ENCODE measurements at places on chromosomes 11 and 22.

DNA sequence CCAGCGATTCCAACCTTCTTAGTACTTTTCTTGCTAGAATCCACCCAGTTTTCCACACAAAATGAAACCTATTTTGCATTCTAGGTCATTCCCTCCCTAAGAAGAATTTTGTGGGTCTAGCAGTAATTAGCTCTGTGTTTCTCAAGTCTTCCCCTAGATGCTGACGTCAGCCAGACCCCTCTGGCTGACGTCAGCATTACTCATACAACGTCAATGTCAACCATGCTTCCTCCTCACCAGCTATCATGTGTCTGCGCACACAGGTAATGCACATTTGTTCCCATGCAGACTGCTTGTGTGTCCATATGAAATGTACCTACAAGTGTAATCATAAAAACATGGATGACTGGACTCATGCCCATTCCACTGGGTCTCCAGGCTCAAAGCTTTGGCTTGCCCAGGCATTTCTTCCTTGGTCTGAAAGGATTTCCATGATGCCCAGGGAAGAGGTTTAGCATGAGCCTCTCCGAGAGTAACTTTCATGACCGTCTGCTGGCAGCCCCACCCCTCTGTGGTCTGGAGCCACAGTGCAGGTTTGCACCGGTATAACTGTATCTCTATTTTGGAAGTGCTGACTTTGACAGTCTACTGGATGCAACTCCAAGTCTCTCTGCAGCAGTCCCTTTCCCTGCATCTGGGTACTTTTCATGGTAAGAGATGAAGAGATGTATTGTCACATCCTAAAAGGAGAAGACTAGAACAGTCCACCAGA is 58.6 kb downstream of the DSCAML1 start:
- DNase-seq = no peak

- no peak for DNase-seq
Measured at GRCh38 chr11:87926250-87926970, 248.8 kb downstream of the RAB38 start.

- no peak for DNase-seq
Measured at GRCh38 chr11:90795746-90796145, 572.9 kb upstream of the CHORDC1 start.

- no peak for DNase-seq
Measured at GRCh38 chr11:119445379-119445778, 22.4 kb upstream of the THY1 start.

DNA sequence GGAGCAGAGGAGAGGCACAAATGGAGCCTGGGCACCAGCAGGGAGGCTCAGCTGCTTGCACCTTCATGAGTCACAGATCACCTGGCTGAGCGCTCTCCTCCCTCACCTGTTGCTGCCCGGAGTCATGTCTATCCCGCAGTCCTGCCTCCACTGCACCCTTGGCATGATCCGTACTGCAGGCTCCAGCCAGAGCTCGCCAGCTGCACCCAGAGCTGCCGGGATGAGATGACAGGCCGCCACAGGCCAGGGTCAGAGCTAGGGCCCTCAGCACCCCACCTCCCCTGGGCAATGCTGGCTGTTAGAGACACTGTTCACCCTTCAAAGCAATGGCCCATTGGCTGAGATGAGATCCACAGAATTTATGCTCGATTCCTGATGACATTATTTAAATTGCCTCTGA is 702.8 kb downstream of the TBC1D22A start:
- DNase-seq = no peak

DNA sequence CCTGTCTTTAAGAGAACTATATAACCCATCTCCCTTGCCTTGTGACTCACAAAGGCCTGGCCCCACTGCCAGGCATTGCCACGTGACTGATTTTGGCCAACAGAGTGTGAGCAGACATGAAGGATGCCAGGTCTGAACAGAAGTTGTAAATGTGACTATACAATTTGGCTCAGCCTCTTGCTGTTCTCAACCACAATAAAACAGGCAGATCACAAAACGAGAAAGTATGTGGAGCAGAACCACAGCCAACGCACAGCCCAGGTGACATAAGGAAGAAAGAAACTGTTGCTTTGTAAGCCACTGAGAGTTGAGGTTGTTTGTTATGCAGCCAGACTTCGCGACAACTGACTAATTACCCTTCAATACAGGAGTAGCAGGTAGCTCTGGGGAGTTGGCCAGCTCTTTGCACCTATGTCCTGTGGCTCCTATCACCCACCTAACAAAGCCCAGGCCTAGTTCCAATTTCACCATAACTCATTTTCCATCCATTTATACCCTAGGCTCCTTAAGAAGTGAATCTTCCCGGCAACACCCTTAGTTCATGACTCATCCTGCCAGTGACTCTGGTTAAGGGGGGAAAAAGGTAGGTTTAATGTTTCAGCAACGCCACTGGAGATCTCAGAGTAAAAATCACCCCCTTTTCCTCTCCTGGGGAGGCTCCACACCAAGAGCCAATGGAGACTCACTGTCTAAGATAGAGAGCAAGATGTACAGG is 53.7 kb downstream of the GALNT18 start:
- DNase-seq = no peak

- DNase-seq = no peak
Measured at GRCh38 chr22:40265783-40266182, 80.5 kb upstream of the ADSL start.

- no peak for DNase-seq
Measured at GRCh38 chr11:19428206-19429002, 187.7 kb upstream of the E2F8 start.

DNA sequence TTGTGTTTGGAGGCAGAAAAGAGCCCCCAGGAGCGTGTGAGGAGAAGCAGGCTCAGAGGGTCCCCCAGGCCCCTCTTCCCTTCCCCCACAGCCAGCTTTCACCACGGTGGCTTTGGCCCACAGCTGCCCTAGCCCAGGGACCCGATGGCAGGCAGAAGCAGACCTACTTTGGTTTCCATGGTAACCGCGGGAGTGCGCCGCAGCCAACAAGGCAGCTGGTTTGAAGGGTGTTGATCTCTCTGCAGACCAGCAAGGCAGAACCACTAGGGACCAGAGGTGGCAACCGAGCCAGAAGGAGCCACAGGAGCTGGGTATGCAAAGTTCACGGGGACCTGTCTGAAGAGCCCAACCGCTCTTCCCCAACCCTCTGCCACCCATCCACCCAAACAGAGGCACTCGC is 69.4 kb downstream of the BUD13 start:
- DNase-seq = peak; percentile 45

- no peak for DNase-seq
Measured at GRCh38 chr22:38652859-38653258, 3.3 kb downstream of the FAM227A start.

DNA sequence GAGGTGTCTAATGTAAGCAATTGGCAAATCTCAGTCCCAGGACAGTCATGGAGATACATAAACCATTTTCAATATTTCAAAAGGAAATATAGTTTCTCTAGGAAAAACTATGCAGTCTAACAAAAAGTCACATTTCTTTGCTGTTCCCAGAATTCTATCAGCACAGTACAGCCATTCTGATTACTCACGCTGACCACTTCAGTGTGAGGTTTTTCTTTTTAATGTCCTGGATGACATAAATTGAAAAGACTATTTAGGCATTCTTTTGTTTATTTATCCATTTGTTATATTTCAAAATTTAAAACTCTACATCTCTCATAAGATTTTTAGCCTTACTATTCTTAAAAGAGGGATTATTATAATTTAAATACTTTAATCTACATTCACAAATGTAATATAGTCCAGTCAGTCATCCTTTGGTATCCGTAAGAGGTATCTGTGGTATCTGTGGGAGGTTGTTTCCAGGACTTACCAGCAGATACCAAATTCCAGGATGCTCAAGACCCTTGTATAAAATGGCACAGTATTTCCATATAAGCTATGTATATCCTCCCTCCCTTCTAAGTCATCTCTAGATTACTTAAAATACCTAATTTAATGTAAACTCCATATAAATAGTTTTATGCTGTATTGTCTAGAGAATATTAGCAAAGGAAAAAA is 331.1 kb upstream of the PITPNB start:
- DNase-seq = no peak

DNA sequence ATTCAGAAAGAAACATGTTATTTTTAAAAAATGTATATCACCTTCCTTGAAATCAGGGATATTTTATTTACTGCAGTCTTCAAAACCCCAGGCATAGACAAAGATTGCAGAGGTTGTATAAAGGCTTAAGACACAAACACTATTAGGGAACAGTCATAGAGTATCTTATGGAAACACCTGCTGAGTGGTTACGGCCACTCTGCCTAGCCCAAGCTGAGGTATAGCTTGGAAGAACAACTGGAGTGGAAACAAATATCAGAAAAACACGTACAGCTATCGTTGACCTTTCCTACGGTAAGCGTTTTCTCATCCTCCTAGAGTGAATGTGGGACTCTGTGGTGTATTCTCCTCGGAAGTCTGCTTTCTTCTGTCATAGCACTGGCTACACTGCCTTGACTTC is 30.4 kb upstream of the LYVE1 start:
- no peak for DNase-seq

DNA sequence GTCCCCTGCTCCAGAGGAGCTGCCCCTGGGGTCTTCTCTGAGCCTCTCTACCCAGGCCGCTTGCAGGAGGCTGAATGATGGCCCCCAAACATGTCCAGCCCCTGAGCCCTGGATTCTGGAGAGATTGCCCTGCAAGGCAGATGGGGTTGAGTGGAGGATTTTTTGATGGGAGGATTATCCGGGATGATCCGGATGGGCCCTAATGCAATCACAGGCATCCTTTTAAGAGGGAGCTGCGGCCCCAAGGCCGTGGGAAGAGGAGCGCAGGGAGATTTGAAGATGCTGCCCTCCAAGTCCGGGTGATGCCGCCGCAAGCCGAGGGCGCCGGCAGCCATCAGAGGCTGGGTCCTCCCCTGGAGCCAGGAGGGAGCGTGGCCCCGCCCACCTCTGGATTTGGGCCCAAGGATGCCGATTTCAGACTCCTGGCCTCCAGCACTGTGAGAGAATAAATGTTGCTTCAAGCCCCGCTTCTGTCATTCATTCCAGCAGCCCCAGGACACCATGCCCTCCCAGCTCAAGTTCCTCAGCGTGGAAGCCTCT is 66.0 kb downstream of the WNT7B start:
- no peak for DNase-seq

GRCh38 chr11:18140145-18140544 is 7.8 kb downstream of the MRGPRX3 start:
- DNase-seq = no peak

DNA sequence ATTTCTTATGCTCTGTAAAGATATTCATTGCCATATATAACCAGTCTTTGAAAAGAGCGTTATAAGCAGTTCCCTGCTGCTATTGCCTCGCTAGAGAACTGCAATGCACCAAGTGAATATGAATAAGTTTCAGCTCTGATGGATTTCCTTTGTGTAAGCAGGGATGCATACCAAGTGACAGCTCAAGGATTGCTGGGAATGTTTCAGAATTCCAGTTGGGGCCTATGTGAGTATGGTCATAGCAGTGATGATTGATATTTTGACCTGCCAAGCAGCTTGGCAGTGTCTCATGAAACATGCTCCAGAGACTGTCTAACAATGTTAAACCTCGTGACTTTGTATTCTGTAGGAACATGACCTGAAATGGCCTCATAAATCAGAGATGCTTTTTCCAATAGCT is 312.6 kb downstream of the C11orf87 start:
- DNase-seq = no peak

GRCh38 chr11:71286701-71287643 is 34.6 kb upstream of the SHANK2 start:
- no peak for DNase-seq

DNA sequence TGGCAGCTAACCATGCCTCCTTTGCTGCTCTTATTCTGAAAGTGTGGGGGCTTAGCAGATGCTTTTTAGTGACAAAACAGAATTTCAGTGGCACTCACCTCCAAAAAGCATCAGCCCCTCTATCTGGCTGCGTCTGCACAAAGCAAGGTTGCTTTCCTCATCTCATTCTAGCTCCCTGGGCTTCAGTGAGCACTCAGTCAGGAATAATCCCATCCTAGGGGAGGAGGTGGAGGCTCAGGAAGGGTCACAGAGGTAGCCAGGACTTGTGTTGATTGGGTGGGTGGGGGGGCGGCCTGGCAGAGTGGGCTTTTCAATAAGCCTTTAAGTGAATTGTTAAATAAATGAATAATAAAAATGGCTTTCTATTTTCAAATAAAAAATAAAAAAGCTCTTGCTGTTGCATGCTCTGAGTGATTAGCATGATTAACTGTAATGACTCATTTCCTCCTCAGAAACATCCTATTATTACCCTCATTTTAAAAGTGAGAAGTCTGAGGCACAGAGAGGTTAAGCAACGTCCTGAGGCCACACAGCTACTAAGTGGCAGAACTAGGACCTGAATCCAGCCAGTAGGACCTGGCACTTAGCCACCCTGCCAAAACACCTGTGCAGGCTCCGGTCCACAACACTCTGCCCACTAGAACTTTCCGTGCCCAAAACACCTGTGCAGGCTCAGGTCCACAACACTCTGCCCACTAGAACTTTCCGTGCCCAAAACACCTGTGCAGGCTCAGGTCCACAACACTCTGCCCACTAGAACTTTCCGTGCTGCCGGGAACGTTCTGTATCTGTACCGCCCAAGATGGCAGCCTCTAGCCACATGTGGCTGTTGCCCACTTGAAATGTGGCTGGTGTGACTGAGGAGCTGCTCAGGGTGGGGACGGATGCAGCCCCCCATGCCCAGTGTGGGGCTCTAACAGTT is 5.5 kb downstream of the B3GAT1 start:
- no peak for DNase-seq

- DNase-seq = no peak
Measured at GRCh38 chr11:62896049-62896448, 15.4 kb downstream of the SLC3A2 start.

GRCh38 chr11:116646191-116646590 is 126.6 kb downstream of the BUD13 start:
- DNase-seq = no peak

DNA sequence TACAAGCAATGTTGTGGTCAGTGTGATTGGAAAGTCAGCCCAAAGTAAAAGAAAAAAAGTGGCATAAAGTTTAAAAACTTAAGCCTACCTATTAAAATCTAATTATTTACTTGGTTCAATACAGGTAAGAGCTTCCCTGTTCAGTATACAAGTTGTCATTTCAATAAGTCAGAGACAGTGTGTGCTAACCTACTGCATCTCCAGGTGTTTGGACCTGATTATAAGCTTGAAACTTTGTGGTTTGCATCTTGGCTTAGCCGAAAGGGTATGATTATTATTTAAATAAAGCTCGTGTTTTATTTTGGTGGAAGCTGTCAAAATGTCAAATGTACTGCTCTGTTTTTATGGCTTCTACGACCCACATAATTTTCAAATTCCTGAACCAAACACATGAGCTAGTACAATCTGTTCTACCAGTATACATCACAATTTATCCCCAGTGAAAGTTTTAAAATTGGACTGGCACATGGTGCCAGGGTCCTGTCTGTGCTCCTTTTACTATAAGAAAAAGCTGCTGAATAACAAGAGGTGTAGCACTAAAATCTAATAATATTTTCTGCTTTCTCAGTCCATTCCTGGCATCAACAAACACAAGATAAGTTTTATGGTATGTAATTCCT is 103.9 kb upstream of the ANO3 start:
- no peak for DNase-seq
